Stimulated activated CD8-positive, alpha-beta memory T cell treated with anti-CD3 and anti-CD28 coated beads, Interleukin-7, amount 100 ng/mL, for 1 hour (primary cell): ENCODE measurements at places on chromosomes 4 and X.

GRCh38 chrX:130083107-130083490, 27.2 kb downstream of the ELF4 start:
- DNase-seq, result no peak

DNA sequence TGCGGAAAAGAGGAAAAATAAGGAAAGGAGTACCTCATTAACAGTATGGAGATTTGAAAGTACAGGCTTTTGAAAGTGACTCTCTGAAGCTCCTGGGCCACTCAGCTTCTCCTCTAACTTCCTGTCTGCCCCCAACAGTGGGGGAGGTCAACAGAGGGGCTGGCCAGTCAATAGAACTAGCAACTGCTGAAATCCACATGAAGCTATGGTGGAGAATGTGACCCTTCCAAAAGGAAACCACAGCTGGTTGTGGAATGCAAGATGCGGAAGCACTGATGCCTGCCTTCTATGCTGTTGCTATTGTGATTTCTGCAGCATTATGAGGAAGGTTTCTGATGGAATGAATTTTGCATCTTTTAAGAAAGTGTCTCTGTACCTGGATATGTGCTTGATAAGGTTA, 2.4 kb downstream of the CORIN start:
- DNase-seq, result no peak

- DNase-seq, result no peak
Observed at GRCh38 chr4:142142366-142143054, 506.1 kb downstream of the IL15 start.

- no peak for DNase-seq
Observed at GRCh38 chr4:12583275-12583674, 900.9 kb downstream of the RAB28 start.

DNA sequence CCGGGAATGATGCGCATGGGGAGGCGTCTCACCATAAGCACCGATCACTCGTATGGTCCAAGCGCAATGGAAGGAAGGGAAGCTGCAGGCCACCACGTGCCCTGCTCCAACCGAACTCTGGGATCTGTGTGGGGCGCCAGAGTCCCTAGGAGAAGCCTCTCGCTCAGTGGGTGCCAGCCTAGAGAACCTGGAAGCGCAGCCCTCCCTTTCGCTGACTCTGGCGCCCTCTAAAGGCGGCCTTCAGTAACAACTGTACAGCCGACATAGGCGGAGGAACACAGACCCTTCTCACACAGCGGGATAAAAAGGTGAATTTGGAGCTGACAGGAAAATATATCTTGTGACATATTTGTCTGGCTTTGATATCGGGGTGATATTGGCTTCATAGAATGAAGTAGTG, 76.0 kb downstream of the INTS6L start:
- DNase-seq, result peak; percentile 21

DNA sequence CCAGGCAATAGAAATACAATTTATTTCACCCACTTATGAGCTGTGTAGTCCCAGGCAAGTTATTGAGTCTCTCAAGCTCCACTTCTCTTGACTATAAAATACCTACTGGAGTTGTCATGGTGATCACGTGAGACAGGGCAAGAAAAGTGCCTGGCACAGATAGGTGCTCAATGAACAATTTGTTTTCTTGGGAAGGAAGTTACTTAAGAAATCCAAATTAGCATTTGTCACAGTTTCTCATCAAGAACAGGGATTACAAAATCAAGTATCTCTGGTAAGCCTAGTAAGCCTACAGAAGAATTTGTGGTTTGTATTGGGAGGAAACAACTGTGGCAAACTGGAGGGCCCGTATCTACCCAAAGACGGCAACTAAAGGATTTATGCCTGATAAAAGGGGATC, 37.5 kb upstream of the RASGEF1B start:
- no peak for DNase-seq

GRCh38 chr4:147361726-147362125, 119.2 kb upstream of the EDNRA start:
- DNase-seq, result no peak

GRCh38 chr4:173498023-173498422, 32.0 kb downstream of the HAND2 start:
- no peak for DNase-seq

DNA sequence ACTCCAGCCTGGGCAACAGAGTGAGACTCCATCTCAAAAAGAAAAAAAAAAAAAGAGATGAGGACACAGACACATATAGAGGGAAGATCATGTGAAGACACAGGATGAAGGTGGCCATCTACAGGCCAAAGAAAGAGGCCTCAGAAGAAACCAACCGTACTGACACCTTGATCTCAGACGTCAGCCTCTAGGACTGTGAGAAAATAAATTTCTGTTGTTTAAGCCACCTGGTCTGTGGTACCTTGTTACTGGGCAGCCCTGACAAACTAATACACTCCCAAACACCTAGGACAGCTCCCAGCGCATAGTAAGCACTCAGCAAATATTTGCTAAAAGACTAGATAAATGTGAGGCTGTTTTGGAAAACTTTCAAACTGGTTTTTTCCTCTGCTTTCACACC, 59.2 kb upstream of the SMIM10 start:
- no peak for DNase-seq

GRCh38 chrX:66625525-66625924, 13.4 kb downstream of the EDA2R start:
- DNase-seq, result no peak
